ENCODE measurements at places on chromosomes 1 and 21. TPM values are rescaled to one million over a fixed set of nuclear protein-coding genes. Genes with fewer than 3 reads are reported as not detected.

The ETV3 gene
- total RNA-seq: 15.7 TPM

The SH2D2A gene
- 2.5 TPM for total RNA-seq

The KCNK1 gene
- 7.0 TPM for total RNA-seq

- H3K36me3 ChIP-seq: no peaks in the 10 kb centered on the region
- H3K27ac ChIP-seq: no peak overlapping the region
- no peaks in the 10 kb centered on the region for H3K4me1 ChIP-seq
- H3K4me3 ChIP-seq: no peak overlapping the region
- no peak for DNase-seq
Observed at GRCh38 chr1:77652268-77652667, 30.2 kb downstream of the ZZZ3 start.

DNA sequence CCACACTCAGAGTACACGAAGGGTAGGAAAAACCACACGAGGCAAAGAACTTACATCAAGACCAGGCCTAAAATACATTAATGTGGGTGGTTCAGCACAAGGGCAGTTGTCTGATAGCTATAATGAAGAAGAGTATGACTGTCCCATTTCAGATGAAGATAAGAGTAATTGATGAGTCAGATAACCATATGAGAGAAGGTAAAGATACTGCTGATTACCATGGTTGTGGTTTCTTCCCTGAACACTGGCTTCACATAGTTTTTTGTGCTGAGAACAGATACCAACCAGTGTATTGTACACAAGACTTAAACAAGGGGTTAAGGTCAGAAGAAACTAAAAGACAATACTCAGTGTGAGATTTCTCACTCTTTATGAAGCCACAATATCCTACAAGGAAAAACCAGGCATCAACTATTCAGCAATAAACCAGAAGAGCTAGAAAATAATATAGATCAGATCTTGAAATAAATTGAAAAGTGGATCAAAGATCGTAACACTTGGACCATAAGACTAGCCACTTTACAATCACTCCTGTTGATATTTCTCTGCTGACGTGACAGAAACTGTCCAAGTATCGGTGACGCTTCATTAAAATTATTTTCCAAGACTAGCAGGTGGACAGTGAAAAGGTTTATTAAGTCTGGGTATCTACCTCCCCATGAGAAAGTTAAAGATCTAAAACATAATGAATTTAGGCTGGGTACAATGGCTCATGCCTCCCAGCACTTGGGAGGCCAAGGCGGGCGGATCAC lies 28.6 kb downstream of the PUM1 start:
- H3K4me3 ChIP-seq: no peak overlapping the region
- H3K4me1 ChIP-seq: peaks cover 56% of the 10 kb centered on the region
- no peaks in the 10 kb centered on the region for H3K36me3 ChIP-seq
- no peaks in the 10 kb centered on the region for H3K27me3 ChIP-seq
- DNase-seq: no peak

- no peak overlapping the region for H3K27ac ChIP-seq
- H3K4me3 ChIP-seq: no peak overlapping the region
- no peaks in the 10 kb centered on the region for H3K36me3 ChIP-seq
Observed at GRCh38 chr1:185956881-185957280, 222.7 kb downstream of the HMCN1 start.

DNA sequence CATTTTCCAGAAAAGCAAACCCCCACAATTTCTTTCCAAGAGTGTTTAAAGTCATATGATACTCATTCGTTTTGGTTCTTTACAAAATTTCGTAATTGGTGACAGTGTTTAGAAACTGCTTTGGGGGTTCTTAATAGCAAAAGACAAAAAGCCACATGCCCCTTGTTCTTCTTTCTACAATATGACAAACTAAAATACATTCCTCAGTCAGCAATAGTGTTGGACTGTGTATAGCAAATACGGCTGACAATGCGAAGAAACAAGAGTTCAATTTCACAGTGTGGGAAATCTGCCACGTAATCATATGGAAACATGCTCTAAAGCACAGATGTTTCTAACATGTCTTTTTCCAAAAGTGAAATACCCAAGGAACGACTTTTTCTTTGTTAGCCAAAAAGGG lies 7.6 kb upstream of the IFNAR1 start:
- H3K27ac ChIP-seq: no peak overlapping the region
- H3K27me3 ChIP-seq: no peaks in the 10 kb centered on the region
- H3K4me1 ChIP-seq: no peaks in the 10 kb centered on the region
- H3K36me3 ChIP-seq: no peaks in the 10 kb centered on the region
- DNase-seq: no peak
- H3K4me3 ChIP-seq: no peak overlapping the region

- H3K4me3 ChIP-seq: no peak overlapping the region
- no peaks in the 10 kb centered on the region for H3K27me3 ChIP-seq
- H3K27ac ChIP-seq: no peak overlapping the region
- DNase-seq: no peak
- H3K4me1 ChIP-seq: no peaks in the 10 kb centered on the region
Observed at GRCh38 chr1:26148887-26149286, 10.0 kb upstream of the FAM110D start.

DNA sequence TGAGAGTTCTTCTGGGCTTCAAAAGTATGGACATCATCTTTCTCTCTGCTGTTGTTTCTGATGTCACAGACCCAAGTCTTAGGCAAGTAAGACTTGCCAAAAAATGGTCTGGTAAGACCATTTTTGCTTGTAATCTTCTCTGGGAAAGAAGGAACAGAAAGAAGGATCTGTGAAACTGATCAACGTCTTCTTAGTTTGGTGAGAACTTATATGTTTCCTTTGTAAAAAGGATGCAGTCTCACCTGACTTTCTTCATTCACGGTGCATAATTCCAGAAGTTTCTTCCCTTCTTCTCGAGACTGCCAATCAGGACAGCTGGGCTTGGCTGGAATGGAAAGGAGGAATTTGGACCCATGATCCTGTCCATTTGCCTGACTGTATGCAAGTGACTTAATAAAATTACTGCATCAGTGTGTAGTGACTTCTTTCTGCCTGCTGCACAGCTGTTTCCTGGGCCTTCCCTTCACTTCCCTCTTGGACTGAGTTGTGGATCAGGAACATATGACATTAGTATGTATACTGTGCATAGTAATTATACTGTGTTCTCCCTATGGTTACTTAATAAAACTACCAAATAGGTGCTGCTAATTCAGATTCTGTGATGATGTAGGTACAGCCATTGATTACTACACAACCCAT lies 7.6 kb upstream of the DENND1B start:
- no peak overlapping the region for H3K27ac ChIP-seq
- DNase-seq: no peak
- H3K4me3 ChIP-seq: no peak overlapping the region
- H3K4me1 ChIP-seq: no peaks in the 10 kb centered on the region
- H3K27me3 ChIP-seq: no peaks in the 10 kb centered on the region
- H3K36me3 ChIP-seq: no peaks in the 10 kb centered on the region

- H3K4me1 ChIP-seq: no peaks in the 10 kb centered on the region
- H3K4me3 ChIP-seq: no peak overlapping the region
- peaks cover 23% of the 10 kb centered on the region for H3K36me3 ChIP-seq
Observed at GRCh38 chr1:46676531-46676930, 4.9 kb downstream of the TEX38 start.

GRCh38 chr1:77487631-77488030 lies 194.8 kb downstream of the ZZZ3 start:
- no peaks in the 10 kb centered on the region for H3K36me3 ChIP-seq
- no peak overlapping the region for H3K27ac ChIP-seq
- no peak for DNase-seq
- H3K27me3 ChIP-seq: no peaks in the 10 kb centered on the region

All from thyroid gland (tissue), 4 donors.